ENCODE measurements at places on chromosomes 3 and 15.
A peak's percentile ranks its signal among the peaks of the same experiment; 100 is the strongest.

GRCh38 chr3:15332405-15333098 lies at the start of gene SH3BP5:
TSS of gene SH3BP5 (minus strand) at chr3:15332586. CDS start at chr3:15332408, 178 bp downstream.
- DNase-seq: peak; percentile 93

DNA sequence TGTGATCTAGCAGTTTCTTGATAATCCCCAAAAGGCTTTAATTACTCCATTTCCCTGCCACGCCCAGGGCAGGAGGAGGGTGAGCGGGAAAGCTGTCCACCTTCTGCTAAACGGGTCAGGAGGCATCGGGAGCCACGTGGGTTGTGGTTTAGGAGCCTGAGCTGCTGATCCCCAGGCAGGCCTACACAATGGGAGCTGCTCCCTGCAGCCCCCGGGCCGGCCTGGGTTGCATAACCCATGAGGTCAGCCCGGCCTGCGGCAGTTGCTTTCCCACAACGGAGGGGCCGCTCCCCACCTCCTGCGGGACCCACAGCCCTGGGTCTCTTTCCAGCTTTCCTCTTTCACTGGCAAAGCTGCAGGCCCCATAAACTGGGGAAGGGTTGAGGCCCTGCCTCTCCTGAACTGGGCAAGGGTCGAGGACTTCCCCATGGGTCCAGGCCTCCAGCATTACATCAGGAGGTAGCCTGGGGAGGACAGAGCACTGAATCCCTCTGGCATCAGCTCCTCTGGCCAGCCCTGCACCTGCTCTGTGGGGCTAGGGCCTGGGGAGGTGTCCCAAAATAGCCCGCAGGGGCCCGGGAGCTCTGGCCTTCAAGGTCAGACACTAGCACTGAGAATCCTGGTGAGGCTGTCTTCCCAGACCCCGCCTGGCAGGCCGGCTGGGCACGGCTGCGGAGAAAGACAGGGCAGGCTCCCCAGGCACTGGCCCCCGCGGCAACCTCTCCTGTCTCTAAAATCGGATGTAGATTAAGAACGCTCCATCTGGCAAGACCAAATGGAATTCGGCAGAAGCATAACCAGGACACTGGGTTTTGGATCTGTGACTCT lies 47.3 kb downstream of the ZDHHC19 start:
- DNase-seq: peak; percentile 58

DNA sequence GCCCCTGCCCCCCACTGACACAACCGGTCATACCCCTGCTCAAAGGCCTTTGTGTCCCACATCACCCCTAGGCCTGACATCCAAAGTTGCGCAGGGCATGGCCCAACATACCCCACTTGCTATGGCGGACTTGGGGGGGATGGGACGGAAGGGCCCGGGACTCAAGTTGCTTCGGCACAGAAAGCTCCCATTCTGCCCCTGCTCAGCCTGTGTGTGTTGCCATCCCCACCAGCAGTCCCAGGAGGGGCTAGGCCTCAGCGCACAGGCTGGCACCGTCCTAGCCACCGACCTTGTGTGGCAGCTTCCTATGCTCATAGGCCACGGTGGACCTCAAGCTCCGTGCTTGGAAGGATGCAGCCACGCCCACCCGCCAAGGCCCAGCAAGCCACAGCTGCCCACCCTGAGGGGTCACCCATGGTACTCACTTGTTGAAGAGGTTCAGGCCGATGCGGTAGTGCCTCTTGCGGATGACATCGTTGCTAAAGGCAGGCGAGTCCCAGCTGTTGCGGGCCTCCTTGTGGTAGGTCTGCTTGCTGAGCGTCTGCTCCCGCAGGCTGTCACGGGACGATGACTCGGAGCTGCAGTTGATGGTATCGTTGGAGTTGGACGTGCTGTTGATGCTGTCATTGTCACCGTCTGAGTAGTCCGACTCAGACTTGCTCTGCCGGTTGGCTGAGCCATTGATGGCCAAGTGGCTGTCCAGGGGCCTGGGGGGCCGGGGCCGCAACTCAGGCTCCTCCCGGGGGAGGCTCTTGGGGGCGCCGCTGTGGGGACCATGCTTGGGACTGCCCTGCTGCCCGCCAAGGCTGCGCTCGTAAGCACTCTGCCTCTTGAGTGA lies 93.9 kb upstream of the RPL32 start:
- no peak for DNase-seq

DNA sequence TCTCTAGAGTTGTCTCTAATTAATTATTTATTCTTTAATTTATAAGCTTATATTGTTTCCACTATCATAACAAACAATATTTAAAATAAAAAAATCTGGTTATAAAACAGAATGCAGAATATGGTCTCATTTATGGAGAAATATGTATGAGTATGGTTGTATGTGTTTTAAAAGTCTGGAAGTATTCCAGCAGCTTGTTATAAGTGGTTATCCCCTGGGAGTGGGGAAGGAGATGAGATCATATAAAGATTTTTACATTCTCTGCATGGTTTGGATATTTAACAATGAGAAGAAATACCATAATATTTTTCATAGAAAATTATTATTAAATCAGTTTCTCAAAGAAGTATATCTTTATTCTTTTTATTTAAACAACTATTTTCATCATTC lies 135.4 kb upstream of the MB21D2 start:
- DNase-seq: no peak

DNA sequence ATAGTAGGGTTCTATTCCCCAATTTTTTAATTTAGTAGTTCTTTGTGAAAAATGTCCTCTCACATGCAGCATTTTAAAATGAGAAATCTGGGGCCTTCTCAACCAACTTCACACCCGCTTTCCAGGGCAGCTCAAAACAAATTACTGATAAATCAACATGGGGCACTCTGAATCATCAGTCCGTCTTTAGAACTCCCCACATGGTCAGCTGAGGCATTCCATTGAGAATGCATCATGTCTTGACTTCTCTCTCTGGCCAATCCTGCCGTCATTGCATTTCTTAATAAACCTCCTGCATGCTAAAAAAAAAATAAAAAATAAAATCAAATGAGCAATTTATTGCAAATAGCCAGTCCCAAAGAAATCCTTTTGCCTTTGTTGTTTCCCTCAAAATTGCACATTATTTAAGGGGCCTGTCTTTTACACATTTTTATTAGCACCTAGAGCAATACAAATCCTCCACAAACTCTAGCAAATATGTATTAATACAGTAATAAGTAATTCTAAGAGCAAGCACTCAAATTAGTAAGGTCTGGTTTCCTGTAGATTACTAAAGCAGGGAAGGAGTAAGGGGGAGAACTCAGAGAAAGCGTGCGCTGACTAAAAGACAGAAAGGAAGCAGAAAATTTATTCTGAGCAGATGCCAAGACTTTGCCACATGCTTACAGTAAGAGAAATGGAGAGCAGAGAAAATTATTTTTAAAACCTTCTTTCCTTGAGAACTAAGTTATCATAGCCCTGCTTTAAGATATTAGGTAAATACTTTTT lies 175.7 kb downstream of the TNIK start:
- peak; percentile 3 for DNase-seq

Data from SK-N-SH (cell line).